ENCODE measurements at places on chromosomes 3 and 15. TPM values are rescaled to one million over a fixed set of nuclear protein-coding genes. Genes with fewer than 3 reads are reported as not detected.

RYR3 gene
- total RNA-seq, result 14.1 TPM

FGF7 gene
- total RNA-seq, result 15.6 TPM

OIP5 gene
- 4.6 TPM for total RNA-seq

C3orf33 gene
- 10.0 TPM for total RNA-seq

TRIM69 gene
- 29.5 TPM for total RNA-seq

TP63 gene
- total RNA-seq, result 8.9 TPM

SNRK gene
- 97.6 TPM for total RNA-seq

C3orf22 gene
- not detected for total RNA-seq

LNP1 gene
- total RNA-seq, result 13.2 TPM

APH1B gene
- 22.2 TPM for total RNA-seq

C3orf85 gene
- not detected for total RNA-seq

BDH1 gene
- 23.8 TPM for total RNA-seq

CKMT1B gene
- total RNA-seq, result 6.7 TPM

MED12L gene
- total RNA-seq, result 16.4 TPM

KCNMB3 gene
- 4.9 TPM for total RNA-seq

TRAT1 gene
- 0.82 TPM for total RNA-seq

LCTL gene
- 17.3 TPM for total RNA-seq

EIF2A gene
- 195 TPM for total RNA-seq

ETV5 gene
- total RNA-seq, result 42.2 TPM

CFAP100 gene
- not detected for total RNA-seq

PLA2G4E gene
- total RNA-seq, result 0.16 TPM

CIB1 gene
- total RNA-seq, result 8.6 TPM

LAMB2 gene
- 450 TPM for total RNA-seq

ARL14 gene
- not detected for total RNA-seq

POTEB3 gene
- total RNA-seq, result not detected

GOLGA8S gene
- 0.82 TPM for total RNA-seq

ALDH1A3 gene
- 143 TPM for total RNA-seq

CD200 gene
- total RNA-seq, result 35.0 TPM

CCDC14 gene
- 125 TPM for total RNA-seq
